ENCODE measurements at places on chromosomes 7 and 10.

DNA sequence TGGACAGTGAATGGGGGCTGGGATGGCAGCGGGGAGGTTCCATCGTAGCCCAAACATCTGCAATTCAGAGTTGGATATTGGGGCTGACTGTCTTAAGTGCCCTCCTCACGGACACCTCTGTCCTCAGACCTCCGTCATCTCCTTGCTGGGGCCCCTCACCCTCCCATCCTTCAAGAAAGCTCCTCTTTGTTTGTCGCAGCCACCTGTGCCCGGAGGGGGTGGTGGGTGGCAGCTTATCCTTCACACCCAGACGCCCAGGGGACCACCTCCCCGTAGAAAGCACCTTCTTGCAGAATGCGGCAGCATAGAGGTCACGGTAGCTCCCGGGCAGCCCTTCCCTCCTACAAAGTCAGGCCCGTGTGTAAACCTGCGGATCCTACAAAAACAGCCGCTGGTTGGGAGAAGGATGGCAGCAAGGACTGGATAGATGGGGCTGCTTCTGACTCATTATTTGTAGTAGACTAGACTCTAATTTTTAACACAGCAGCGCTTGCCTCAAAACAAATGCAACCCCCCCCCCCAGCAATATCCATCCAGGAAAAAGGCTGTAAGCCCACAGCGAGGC lies 1.3 kb upstream of the PTPRN2 start:
- DNase-seq, result no peak

DNA sequence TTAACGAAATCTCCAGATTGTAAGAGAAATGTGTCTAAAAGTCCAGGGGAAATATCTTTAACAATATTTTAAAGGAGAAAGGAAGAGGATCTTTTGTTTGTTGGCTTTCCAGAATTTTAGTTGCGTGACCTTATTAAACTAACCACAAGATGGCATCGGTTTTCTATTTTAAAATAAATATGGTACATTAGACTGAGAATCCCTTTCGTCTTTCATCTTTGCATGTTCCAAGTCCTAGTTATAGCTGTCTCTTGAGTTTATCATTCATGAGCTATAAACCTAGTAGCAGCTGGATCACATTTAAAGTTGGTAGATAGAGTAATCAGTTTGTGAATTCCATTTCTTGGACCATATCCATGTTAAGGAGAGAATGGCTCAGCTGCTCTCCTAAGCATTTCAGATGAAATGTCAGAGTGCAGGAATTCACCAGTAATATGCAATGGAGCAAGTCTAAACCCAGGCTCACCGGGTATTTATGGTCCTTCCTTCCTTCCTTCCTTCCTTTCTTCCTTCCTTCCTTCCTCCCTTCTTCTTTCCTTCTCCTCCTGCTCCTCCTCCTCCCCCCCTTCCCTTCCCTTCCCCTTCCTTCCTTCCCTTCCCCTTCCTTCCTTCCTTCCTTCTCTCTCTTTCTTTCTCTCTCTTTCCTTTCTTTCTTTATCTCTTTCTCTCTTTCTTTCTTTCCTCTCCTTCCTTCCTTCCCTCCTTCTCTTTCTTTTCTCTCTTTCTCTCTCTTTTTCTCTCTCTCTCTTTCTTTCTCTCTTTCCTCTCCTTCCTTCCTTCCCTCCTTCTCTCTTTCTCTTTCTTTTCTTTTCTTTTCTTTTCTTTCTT lies 57.8 kb upstream of the RAB18 start:
- no peak for DNase-seq

- no peak for DNase-seq
Observed at GRCh38 chr7:151392002-151392401, 17.8 kb downstream of the WDR86 start.

- DNase-seq, result no peak
Observed at GRCh38 chr10:103564776-103565520, 71.4 kb downstream of the NEURL1 start.

GRCh38 chr7:139744768-139745677 lies 32.8 kb downstream of the HIPK2 start:
- no peak for DNase-seq

DNA sequence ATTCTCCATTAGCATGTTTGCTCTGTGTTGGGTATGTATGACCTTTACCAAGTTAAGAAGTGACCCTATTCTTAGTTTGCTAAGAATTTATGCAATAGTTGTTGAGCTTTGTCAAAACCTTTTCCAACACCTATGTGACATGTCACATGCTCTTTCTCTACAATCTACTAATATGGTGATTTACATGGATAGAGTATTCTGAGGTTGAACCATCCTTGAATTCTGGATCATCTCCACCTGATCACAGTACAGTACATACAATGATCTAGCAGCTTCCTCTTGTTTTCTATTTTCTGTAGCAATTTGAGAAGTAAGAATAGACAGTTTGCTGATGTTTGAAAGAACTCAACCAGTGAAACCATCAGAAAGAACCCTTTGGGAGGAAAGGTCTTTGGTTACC lies 101.2 kb upstream of the PDGFA start:
- no peak for DNase-seq

GRCh38 chr10:100928039-100928438 lies 15.3 kb downstream of the SLF2 start:
- DNase-seq, result no peak

DNA sequence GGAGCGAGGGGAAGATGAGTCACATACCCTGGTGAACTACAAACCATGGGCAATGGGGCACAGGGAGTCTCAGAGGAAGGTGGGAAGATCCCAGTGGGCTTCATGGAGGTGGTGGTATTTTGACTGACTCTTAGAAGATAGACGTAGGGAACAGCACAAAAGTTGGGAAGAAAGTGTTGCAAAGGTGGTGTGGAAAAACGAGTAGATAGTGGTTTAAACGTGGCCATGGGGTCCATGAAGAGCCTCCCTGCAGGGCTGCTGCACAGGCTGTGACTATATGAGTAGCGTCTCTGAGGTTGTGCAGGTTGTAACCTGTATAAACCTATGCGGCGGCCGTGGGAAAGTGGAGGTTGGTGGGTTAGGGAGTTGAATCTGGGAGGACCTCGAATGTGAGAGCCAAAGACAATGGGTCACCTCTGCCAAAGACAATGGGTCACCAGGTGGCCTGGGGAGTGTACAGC lies 13.8 kb downstream of the LZTS2 start:
- no peak for DNase-seq

DNA sequence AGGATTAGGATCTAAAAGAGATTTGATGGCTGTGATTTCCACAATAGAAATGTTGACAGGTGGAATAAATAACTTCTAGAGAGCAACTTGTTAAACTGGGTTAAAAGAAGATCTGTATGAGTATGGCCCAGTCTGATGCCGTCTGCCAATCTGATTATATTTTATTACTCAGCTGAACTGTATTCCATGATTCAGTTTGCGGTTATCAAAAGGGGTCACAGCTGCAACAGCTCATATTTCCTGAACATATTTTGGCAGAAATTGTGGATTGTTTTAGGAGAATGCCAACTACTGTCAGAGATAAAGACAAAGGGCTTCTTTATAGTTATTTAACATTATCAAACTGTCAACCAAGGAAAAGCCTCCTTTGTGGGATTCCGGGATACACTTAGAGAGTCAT lies 244.8 kb upstream of the MINDY3 start:
- no peak for DNase-seq

GRCh38 chr10:88440541-88440940 lies 142.6 kb downstream of the RNLS start:
- no peak for DNase-seq

- DNase-seq, result no peak
Observed at GRCh38 chr10:110457851-110458250, 39.9 kb upstream of the DUSP5 start.

DNA sequence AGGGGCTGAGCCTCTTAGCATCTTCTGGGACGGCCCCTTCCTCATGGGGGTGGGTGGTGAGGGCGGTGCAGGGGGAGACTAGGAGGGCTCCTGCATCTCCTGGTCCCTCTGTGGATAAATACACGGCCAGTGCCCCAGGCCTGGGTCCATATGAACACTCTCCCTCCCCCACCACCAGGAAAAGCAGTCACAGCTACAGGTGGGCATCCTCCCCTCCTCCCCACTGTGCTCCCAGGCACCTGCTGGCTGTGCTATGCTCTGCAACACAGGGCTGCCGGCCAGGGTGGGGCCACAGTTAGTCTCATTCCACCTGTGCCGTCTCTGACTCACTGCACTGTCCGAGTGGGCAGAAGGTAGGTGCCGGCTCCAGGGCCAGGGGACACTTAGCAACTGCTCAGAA lies 87.3 kb upstream of the INSIG1 start:
- no peak for DNase-seq

DNA sequence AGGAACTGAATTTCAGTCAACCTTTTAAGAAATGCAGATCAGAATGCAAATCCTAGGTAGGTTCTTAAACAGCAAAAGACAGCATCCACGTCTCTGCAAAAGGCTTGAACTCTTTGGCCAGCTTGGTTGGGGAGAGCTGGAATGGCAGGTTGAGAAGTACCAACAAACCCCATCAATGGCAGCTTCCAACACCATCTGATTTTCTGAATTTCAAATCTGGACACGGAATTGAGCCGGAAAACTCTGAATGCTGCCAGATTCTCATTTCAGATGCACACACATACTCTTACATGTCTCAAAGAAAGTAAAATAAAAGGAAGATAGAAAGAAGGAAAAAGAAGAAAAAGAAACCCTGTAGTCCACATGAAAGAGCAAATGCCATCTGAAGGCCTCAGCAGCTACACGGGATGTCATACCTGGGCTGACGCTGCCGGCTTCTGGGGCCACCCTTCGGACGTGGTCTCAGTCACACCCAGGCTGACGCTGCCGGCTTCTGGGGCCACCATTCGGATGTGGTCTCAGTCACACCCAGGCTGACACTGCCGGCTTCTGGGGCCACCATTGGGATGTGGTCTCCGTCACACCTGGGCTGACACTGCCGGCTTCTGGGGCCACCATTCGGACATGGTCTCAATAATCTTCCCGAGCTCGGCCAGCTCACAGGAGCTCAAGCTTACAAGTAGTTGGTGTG lies 165.3 kb downstream of the PTPRN2 start:
- DNase-seq, result no peak

- DNase-seq, result no peak
Observed at GRCh38 chr7:157318015-157318706, 18.6 kb upstream of the DNAJB6 start.

DNA sequence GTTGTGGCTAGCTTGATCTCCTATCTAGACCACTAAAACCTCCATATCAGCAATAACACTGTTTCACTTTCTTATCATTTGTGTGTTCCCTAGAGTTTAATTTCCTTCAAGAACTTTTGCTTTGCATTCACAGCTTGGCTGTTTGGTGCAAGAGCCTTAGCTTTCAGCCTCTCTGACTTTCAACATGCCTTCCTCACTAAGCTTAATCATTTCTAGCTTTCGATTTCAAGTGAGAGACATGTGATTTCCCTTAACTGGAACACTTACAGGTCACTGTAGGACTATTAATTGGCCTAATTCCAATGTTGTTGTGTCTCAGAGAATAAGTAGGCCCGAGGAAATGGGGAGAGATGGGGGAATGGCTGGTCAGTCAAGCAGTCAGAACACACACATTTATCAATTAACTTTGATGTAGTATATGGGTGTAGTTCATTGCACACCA lies 10.6 kb upstream of the BPGM start:
- DNase-seq, result no peak

DNA sequence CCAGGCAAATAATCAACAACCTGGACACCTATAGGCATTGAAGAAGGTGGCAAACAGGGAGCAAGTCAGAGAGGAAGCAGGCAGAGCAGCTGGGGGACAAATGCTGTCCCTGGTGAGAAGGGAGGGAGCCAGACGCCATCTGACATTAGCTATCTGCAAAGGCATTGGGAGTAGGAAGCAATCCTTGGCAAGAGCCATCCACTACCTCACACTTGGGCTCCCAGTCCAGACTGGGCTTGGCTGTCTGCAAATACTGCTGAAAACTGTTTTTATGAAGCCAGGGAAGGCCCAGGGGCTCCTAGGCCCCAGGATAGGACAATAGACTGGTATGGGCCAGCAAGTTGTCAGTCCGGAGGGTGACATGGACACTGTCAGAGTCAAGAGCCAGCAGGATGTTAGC lies 132.5 kb downstream of the SORBS1 start:
- no peak for DNase-seq

DNA sequence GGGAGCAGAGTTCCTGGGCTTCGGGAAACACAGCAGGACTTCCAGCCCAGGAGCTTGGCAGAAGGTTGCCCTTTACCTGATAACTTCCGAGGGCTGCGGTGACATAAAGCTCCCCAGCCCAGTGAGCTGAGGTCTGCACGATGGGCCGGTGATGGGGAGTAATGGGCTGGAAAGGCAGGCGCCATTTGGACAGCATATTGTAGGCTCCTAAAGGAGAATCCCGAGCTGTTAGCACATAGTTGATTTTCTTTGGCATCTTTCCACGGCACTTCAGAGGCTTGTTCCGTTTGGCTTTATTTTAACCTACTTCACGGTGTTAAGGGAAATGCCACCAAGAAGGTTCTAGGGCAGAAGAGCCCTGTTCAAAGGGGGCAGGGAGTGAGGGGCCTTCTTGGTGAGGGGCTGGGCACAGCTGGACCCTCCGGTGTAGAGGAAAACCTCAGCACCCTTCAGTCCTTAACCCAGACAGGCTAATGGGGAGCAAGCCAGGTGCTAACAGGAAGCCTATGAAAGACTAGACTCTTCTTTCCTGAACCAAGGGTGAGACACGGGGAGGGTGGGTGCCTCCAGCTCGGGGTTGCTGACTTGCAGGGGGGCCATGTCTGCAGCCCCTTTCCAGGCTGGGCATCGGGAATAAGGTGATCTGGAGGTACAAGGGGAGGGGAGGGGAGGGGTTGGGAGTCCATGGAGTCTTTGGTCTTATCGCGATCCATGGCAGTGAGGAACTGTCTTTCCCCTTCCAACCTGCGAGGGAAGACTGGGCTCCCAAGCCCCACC lies 347.7 kb downstream of the GLRX3 start:
- peak; percentile 11 for DNase-seq

DNA sequence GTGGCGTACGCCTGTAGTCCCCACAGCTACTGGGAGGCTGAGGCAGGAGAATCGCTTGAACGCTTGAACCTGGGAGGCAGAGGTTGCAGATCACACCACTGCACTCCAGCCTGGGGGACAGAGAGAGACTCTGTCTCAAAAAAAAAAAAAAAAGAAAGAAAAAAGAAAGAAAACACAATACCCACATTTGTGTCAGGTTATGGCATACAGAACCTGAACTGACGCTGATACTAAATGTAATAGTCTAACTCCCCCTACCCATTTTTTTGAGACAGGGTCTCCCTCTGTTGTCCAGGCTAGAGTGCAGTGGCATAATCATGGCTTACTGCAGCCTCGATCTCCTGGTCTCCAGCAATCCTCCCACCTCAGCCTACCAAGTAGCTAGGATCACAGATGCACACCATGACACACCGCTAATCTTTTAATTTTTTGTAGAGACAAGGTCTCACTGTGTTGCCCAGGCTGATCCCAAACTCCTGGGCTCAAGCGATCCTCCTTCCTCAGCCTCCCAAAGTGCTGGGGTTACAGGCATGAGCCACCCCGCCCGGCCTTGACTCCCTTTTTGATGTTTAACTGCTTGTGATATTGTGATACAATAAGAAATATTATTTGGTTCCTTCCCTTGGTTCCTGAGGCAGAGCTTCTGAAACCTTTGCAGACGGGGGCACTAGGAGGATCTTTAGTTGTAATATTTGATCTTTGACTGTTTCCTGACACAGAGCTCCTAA lies 6.5 kb upstream of the MMD2 start:
- DNase-seq, result no peak
